ENCODE measurements at places on chromosomes 4 and X.

- DNase-seq = no peak
Observed at GRCh38 chr4:140344101-140344500, 29.3 kb upstream of the SCOC start.

GRCh38 chr4:166341992-166342391, 469.0 kb downstream of the TLL1 start:
- no peak for DNase-seq

- no peak for DNase-seq
Observed at GRCh38 chr4:2831611-2832308, 11.9 kb upstream of the ADD1 start.

DNA sequence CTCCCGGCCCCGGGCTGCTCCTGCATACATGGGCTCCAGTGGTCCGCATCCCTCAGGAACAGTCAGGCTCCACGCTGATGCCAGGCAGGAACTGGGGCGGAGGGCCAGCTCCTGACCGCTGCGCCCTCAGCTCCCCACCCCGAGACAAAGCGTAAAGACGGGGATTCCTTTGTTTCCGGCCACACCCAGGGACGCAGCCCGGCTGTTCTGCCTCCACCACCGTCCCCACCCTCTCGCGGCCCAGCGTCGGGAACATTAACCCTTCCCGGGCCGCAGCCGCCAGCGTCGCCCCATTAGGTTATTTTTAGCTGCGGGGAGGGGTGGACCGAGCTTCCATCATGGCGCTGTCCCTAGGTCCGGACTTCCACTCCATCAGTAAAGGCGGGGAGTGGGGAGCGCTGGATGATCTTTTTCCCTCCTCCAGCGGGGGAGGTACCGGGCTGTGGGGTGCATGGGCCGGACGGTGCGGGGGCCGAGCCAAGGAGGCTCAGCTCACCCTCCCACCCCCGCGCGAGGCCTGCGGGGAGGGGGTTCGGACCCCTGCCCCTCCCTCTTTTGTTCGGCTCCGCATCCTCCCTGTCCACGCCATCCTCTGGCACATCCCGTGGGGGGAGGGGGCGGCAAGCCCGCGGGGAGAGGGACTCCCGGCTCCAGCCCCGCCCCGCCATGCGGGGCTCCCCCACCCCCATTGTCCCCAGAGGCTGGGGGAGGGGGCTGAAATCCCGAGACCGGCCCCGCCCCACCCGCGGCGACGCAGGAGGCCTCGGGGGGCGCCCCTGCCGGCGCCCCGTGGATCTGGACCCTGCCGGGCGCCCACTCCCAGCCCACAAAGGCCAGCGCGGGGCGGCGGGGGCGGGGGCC, 5.3 kb downstream of the CRMP1 start:
- DNase-seq = no peak

DNA sequence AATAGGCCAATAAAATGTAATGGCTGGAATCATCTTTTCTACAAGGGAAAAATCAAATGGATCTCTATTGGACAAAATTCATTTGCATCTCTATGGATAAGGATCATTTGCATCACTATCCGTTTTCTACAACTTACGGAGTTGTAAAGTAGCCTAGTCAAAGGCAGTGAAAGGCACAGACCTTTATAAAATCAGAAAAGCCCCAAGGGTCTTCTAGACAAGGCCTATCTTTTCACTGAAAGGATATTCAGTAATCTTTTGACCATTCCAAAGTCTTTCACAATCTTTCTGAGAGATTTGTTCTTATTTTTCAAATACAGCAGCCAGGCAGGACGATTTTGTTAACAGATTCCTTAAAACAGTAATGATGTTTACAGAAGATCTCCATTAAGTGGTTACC, 119.5 kb upstream of the JADE1 start:
- no peak for DNase-seq

DNA sequence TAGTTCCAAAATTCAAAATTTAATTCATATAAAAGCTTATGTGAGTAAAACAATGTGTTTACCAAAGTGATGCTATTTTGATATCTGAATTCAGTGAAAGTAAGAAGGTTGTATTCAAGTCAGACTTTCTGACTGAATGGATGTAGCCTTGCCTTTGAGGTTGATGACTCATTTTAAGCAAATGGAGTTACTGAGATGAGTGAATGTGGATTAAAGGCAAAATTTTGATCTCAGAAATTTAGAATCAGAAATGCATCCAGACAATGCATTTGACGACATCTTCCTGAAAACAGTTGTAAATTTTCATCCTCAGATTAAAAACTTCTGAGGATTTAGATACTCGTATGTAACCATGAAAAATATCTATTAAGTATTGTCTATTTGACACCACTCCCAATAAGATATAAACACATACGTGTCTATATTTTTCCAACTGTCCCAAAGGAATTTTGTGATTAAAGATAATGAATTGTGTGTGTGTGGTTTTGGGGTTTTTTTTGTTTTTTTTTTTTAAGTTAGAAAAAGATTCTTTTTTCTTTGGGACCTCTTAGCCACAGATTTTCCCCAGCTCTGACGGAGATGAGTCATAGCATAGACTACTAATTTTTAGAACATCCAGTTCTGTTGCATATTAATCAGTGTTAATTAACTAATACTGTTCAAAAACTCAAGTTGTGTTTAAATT, 34.4 kb downstream of the NFKB1 start:
- DNase-seq = peak; percentile 62

- no peak for DNase-seq
Observed at GRCh38 chr4:38994135-38994534, 38.1 kb downstream of the TMEM156 start.

GRCh38 chr4:173380987-173381386, 10.2 kb downstream of the SAP30 start:
- no peak for DNase-seq

DNA sequence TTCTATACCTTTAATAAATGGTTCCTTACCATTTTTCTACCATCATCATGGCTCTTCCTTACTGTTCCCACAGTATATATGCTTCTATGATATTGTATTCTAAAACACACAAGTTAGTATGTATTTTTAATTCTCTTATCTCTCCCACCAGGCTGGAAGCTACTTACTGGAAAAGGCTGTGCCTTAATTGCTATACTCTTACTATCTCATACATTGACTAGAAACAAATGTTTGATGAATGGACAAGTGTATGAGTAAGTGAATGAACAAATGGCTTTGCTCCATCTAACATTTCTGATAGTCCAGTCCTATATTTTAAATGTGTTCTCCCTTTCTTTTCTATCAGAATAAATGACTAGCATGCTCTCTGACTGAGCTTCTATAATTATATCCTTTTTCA, 320.8 kb upstream of the RASGEF1B start:
- DNase-seq = no peak

DNA sequence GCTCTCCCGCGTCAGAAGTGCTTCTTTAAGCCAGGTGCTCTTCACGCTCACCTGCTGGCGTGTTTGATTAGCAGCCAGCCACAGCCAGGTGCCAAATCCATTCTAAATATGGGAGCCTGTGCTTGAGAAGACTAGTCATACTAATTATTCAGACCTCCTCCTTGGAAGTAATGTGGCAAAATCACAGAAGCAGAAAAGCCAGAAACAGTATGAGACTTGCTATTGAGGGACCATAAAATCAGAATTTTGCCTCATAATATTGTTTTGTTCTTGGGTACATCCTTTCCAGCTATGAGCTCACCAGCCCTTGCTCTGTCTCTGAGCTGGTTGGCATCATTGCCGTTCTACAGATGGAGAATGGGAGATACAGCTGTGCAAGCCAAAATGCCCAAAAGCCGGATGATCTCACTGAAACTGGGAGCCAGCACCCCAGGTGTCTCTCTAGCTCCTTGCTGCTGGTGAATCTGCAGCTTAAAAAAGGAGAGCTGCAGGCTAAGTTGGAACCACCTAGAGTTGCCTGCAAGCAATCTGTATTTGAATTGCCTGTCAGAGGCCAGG, 205.4 kb downstream of the SHROOM3 start:
- DNase-seq = no peak

DNA sequence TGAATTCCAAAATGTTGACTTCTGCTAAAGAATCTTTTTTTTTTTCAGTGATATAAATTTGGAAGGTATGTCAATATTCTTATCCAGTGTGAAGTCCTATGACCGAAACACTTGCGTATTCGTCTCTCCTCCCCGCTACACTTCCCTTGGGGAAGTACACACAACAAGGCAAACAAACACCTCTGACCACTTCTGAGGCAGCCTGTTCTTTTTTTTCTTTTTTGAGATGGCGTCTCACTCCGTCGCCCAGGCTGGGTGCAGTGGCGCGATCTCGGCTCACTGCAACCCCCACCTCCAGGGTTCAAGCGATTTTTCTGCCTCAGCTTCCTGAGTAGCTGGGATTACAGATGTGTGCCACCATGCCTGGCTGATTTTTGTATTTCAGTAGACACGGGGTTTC, 78.1 kb upstream of the DHRSX start:
- no peak for DNase-seq

- peak; percentile 4 for DNase-seq
Observed at GRCh38 chrX:22059775-22060174, 27.6 kb downstream of the PHEX start.

- DNase-seq = peak; percentile 37
Observed at GRCh38 chrX:18448416-18448815, 23.0 kb downstream of the CDKL5 start.

- no peak for DNase-seq
Observed at GRCh38 chrX:51151734-51152133, 180.9 kb upstream of the NUDT10 start.

- DNase-seq = no peak
Observed at GRCh38 chr4:36445480-36445879, 164.1 kb downstream of the DTHD1 start.

GRCh38 chr4:37826295-37827029, at the start of gene PGM2:
Gene PGM2 (plus strand): TSS chr4:37826686. CDS start chr4:37826733, 47 bp downstream.
- peak; percentile 82 for DNase-seq

- DNase-seq = no peak
Observed at GRCh38 chr4:7831858-7832730, 107.6 kb downstream of the AFAP1 start.

DNA sequence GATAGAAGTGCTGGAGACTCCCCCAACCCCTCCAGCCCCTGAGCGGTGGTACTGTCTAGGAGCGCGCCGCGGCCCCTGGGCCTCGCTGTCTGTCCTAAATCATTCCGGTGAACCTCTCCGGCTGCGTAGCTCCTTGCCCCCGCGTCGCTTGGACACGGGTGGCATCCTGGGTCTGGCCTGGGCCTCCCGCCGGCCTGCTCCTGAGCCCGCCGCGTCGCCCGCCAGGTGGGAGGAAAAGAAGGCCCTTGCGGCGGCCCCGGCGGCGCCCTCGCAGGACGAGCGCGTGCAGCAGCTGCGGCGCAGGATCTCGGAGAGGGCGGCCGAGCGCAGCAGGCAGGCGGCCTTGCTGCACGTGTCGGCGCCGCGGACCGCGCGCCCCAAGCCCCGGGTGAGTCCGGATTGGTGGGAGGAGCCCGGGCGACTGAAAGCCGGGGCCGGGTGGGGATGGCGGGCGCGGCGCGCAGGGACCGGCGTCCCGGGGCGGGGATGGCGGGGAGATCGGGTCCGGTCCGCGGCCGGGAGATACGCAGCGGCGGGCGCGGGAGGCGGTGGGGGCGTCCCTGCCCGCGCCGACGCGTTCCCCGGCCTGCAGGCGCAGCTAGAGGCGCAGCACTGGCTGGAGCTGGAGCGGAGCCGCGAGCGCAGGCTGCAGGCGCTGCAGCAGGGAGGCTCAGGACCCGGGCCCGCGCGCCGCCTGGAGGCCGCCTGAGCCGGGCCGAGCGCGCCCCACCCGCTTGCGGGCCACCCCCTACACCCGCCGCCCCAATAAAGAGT, 6.5 kb upstream of the RNF4 start:
- peak; percentile 74 for DNase-seq

DNA sequence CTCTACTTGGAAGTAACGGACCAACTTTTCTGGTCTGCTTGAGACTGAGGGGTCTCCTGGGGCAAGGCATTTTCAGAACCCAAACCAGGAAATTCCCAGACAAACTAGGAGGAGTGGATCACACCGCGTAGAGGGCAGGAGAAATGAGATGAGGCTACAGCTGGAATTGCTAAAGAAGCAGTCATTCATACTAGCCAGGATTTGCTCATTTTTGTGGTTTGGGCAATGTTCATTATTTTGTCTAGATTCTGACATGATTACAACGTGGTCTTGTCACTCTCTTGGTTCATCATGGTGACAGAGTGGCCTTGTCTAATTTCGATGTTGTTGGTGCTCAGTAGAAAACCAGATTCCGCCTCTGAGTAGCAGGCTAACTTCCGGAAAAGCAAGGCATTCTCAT, 63.2 kb downstream of the BANK1 start:
- DNase-seq = peak; percentile 30

GRCh38 chrX:129748305-129748704, 9.5 kb downstream of the XPNPEP2 start:
- DNase-seq = peak; percentile 5

GRCh38 chr4:87851953-87852352, 19.2 kb downstream of the MEPE start:
- DNase-seq = no peak
